ENCODE measurements at places on chromosomes 5 and 9.

DNA sequence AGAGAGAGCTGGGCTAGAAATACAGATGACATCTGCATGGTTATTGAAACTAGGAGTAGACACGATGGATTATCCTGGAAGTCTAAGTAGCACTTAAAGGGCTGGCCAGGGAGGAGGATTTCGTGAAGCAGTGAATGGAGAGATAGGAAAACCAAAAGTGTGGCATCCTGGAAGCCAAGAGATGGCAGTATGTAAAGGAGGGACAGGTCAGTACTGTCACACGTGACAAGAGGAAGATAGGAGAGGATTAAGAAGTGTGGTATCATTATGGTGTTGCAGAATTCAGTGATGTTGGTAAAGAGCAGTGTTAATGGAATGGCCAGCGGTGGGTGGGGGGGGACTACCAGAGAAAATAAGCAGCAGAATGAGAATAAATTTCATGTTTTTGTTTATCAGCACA lies 11.7 kb downstream of the RAD23B start:
- DNase-seq = no peak

GRCh38 chr5:58085800-58086199 lies 374.1 kb downstream of the PLK2 start:
- DNase-seq = no peak

DNA sequence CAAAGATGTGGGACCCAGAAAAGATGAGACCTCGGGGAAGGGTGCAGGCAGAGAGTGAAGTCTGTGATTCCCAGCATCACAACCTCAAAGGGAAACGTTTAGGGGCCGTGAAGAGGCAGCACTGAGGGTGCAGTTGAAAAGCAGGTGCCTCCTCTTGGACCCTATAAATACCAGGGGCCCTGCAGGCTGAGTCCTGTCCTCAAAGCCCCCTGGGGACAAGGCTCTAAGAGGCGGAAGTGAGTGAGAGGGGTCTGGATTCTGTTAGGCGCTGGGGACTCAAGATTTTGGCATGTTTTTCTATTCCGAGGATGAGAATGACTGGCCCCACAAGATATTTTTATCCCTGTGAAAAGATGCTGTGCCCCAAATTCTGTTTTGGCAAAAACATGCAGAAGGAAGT lies 107.8 kb downstream of the THBS4 start:
- no peak for DNase-seq

DNA sequence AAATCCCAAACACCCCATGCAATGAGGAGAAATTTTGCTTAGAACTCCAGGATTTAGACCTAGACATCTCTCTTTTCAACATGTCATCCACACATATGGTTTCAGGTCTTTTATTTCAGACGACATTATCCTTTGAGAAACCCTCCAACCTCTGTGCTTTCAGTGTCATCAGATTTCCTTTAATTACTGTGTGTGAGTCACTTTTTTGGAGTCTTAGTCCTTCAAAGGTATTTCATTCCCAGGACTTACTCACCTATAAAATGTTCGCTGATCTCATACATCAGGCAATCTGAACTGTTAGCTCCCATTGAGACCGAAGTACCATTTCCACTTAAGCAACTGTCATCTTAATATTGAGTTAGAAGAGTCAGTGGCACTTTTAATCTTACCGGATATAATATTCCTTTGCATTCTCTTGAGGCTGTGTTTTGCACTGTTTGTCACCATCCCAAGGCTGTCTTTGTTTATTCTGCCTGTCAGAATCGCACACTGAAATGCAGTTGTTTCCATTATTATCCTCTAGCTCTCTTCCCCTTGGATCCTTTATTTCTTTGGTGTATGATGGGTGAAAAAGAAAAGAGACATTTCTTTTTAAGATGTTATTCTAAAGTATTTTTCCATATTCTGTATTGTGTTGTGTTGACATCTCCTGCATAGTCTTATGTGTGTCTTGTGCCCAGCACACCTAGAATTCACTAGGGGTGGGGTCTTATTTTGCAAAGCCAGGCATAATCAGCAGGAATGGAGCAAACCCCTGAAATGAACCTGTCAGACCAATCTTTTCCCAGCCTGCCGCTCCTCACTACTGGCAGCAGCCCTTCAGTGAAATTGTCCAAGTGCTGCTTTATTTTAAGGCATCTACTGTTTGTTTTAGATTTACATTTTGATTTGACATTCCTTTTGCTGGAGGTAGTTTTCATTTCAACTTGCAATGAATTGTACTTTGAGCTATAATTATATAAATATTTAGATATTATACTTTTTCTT lies 155.4 kb downstream of the PAM start:
- peak; percentile 88 for DNase-seq

- no peak for DNase-seq
Measured at GRCh38 chr9:87148331-87149104, 201.2 kb upstream of the GAS1 start.

GRCh38 chr9:132548751-132549640 lies 33.4 kb upstream of the BARHL1 start:
- peak; percentile 48 for DNase-seq

DNA sequence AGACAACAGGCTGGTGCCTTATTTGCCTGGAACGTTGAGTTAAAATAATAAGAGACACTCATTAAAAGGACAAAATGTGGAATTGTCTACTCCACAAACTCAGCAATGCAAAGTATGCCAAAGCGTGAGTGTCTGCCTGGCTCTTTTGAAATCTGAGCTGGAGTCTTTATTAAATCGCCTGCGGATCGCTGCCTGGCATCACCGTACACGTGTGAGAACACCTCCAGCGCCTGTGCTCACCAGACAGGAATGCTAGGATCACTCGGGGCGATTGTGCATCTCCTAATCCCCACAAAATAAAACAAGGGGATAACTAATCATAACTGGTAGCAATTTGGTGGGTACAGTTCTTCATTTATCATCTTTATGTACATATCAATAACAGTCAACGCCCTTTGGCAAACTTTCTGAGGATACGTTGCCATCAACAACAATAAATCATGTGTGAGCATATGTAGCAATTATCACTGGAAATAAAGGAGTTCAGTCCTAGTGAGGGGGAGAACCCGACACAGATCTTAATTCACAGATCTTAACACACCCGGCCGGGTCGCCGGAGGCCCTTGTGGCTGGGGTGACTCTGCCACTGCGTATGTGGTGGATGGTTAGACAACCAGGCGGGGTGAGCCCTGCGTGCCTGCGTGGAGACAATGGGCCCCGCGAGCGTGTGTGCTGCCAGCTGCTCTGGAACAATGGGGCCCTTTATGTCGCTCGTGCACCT lies 284.9 kb upstream of the IRX1 start:
- no peak for DNase-seq

- DNase-seq = no peak
Measured at GRCh38 chr5:57437976-57438805, 44.4 kb downstream of the ACTBL2 start.

GRCh38 chr9:131420980-131421624 lies 27.2 kb downstream of the PRRC2B start:
- no peak for DNase-seq

DNA sequence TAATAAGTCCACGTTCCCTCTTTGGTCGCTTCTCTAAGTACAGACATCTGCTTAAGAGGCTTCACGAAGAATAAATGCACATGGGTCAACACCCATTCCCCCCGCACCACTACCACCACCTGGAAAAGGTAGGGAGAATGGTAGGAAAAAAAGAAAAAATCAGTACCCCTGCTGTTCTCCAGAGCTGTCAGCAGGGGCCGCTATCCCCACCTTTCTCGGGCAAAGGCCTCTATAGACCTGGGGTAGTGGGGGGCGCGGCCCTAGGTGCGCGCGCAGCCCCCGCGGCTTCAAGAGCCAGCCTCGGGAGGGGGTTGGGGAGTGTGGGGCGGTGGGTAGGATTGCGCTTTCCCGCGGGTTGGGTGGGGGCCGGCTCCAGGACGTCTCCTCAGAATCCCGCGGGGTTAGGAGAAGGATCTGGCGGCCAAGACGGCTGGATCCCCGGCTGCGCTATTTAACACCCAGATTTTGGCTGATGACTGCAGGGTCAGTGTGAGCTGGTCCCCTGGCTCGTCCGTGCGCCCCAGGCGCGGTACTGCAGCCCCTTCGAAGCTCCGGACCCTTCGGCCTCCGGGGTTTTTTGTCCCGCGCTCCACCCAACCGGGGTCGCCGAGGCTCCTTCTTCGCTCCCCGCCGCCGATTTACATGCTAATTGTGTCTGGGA lies 1.6 kb upstream of the SEMA6A start:
- no peak for DNase-seq

DNA sequence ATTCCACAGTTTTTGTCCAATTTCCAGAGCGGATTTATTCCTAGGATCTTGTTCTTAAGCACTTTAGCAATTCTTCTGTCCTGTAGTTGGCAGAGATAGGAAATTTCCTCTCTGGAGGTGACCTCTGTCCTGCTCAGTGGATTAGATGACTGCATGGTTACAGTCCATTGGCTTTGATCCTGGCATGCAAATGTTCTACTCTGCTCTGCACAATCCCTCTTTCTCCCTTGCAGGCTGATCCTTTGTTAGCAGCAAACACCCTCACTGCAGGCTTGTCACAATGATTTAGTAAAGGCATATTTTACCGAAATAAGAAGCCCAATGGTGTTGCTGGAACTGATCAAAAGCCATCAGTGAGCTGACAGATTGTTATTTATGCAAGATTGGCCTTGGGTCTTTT lies 243.8 kb downstream of the COX7C start:
- no peak for DNase-seq

DNA sequence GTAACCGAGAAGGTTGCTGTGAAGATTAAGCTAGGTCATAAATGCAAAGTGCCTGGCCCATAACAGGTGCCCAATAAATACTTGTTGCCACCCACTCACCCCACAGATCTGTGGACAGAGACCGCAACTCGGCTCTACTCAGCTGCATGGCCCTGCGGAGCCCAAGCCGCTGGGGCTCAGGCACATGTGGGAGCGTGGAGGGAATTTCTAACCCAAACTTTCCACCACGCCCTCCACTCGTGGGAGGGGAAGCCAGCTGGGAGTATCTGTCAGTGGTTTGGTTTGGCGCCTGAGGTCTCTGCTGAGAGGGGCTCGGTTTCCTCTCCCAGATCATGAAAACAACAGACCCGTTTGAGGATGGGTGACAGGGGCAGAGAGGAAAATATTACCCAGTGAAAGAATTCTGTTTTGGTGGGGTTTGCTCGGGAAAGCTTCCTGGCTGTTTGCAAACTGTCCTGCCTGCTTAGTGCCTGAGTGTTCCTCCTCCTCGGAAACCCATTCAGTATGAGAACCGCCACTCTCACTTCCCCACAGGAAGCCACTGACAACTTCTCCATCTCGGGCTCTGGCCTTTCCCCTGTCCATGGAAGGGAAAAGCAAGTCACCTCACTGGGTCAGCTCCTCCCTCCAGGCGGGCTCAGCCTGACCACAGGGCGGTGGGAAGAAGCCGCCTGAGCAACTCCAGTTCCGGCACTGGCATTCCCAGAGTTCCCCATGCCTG lies 60.1 kb downstream of the RGS3 start:
- DNase-seq = no peak

GRCh38 chr5:123120197-123120596 lies 31.2 kb downstream of the PRDM6 start:
- DNase-seq = no peak

- DNase-seq = no peak
Measured at GRCh38 chr5:23523998-23524397, 16.6 kb downstream of the PRDM9 start.

- no peak for DNase-seq
Measured at GRCh38 chr5:24364711-24365110, 280.1 kb downstream of the CDH10 start.

DNA sequence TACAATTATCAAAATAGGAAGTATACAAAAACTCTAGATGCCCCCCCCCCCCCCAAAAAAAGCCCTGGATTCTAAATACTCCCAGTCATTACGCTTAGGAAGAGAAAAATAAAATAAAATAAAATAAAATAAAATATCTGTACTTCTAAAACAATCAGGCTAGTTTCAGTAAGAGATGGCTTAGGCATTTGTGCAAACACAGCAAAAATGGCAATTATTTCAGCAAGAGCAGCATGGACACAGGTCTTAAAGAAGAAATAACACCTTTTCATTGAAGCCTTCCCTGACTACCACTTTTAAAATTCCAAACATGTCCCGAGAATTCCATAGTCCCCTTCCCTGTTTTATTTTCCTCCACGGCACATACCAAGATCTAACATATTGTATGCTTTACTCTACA lies 218.6 kb upstream of the POU5F2 start:
- no peak for DNase-seq

DNA sequence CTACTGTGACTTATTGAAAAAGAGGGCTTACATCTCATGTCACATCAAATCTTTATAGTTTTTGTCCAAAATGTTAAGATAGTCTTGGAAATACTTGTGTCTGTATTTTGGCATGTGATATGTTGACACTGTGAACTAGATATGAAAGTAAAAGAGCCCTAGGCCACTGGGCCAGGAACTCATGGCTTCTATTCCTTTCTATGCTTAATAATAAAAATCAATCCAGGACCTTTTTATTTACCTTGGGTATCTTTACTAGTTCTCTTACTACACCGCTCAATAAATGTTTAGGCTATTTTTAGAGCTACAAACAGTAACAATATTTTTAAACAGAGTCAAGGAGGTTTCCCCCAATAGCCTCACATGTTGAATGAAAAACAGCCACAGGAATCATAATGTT lies 348.6 kb upstream of the SLC24A2 start:
- DNase-seq = no peak

GRCh38 chr9:93826209-93826608 lies 128.9 kb downstream of the BARX1 start:
- DNase-seq = no peak

- DNase-seq = no peak
Measured at GRCh38 chr5:135026645-135027265, 7.3 kb downstream of the PITX1 start.

Data from Panc1 (cell line).